Activated CD4-positive, alpha-beta memory T cell treated with anti-CD3 and anti-CD28 coated beads for 36 hours (primary cell): ENCODE measurements at places on chromosomes 4 and X.

- H3K27ac ChIP-seq, result no peak overlapping the region
- H3K4me3 ChIP-seq, result no peak overlapping the region
- H3K4me1 ChIP-seq, result no peaks in the 10 kb centered on the region
- H3K27me3 ChIP-seq, result peaks cover 13% of the 10 kb centered on the region
Observed at GRCh38 chr4:86521373-86521969, 72.6 kb upstream of the PTPN13 start.

DNA sequence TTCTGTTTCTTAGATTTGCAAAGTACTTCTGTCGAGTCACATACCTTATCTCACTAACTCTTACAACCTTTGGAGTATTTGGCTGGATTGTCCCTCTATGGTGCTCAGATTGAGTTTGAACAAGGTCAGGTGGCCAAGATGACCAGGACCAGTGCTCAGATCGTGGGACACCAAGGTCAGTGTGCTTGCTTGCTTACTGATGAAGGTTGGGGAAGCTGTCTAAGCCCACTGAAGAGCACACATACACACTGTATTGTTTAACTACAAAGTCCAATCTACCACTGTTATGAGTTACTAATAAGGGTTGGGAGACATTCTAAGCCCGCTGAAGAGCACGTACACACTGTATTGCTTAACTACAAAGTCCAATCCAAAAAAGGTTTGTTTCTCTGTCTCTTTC lies 53.7 kb downstream of the TAB3 start:
- H3K4me3 ChIP-seq, result no peak overlapping the region
- peaks cover 17% of the 10 kb centered on the region for H3K4me1 ChIP-seq
- peaks cover 15% of the 10 kb centered on the region for H3K36me3 ChIP-seq
- no peaks in the 10 kb centered on the region for H3K27me3 ChIP-seq

- H3K27me3 ChIP-seq, result peaks cover 45% of the 10 kb centered on the region
- no peaks in the 10 kb centered on the region for H3K36me3 ChIP-seq
- no peak overlapping the region for H3K27ac ChIP-seq
- H3K4me1 ChIP-seq, result peaks cover 13% of the 10 kb centered on the region
- no peak overlapping the region for H3K4me3 ChIP-seq
- DNase-seq, result no peak
Observed at GRCh38 chr4:74930162-74930561, 2.8 kb upstream of the PARM1 start.

- H3K27me3 ChIP-seq, result no peaks in the 10 kb centered on the region
- H3K4me1 ChIP-seq, result no peaks in the 10 kb centered on the region
- no peak for DNase-seq
- no peak overlapping the region for H3K4me3 ChIP-seq
- H3K36me3 ChIP-seq, result no peaks in the 10 kb centered on the region
Observed at GRCh38 chrX:115030625-115031024, 13.2 kb upstream of the IL13RA2 start.

GRCh38 chr4:17400686-17401085 lies 111.2 kb downstream of the QDPR start:
- no peak for DNase-seq
- no peaks in the 10 kb centered on the region for H3K36me3 ChIP-seq
- H3K27ac ChIP-seq, result no peak overlapping the region
- peaks cover 1% of the 10 kb centered on the region for H3K27me3 ChIP-seq
- no peak overlapping the region for H3K4me3 ChIP-seq
- H3K4me1 ChIP-seq, result no peaks in the 10 kb centered on the region

- H3K4me1 ChIP-seq, result peaks cover 2% of the 10 kb centered on the region
- H3K27ac ChIP-seq, result no peak overlapping the region
- peak; percentile 36 for DNase-seq
- H3K4me3 ChIP-seq, result no peak overlapping the region
- peaks cover 15% of the 10 kb centered on the region for H3K27me3 ChIP-seq
Observed at GRCh38 chr4:10554694-10555093, 97.5 kb upstream of the ZNF518B start.

- H3K27ac ChIP-seq, result no peak overlapping the region
- DNase-seq, result no peak
- H3K4me3 ChIP-seq, result no peak overlapping the region
Observed at GRCh38 chr4:530017-530781, 31.2 kb downstream of the PIGG start.

DNA sequence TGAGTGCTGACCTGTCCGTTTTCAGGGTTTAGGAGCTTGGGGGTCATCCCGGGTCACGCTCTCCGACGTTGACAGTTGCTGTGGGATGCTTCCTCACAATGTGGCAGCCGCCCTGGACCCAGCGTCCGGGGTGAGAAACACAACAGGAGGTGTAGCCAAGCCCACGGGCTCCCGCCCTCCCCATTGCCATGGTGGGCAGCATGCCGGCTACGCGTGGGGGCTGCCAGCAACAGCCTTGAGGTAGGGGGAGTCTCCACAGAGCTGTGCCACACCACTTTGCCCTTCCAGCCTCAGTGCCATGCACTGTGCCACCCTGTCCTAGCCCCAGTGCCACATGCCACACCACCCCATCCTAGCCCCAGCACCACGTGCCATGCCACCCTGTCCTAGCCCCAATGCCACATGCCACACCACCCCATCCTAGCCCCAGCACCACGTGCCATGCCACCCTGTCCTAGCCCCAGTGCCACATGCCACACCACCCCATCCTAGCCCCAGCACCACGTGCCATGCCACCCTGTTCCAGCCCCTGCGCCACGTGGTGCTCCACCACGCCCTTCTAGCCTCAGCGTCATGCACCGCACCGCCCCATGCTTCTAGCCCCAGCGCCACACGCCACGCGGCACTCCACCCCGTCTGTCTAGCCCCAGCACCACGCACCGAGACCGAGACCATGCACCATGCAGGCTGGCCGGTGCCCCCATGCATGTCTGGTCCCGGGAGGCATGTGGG lies 8.5 kb upstream of the HGFAC start:
- no peak for DNase-seq
- H3K27me3 ChIP-seq, result no peaks in the 10 kb centered on the region
- no peak overlapping the region for H3K4me3 ChIP-seq
- H3K36me3 ChIP-seq, result no peaks in the 10 kb centered on the region

GRCh38 chr4:67546004-67546356 lies 677 bp upstream of the CENPC start:
- H3K4me1 ChIP-seq, result peaks cover 35% of the 10 kb centered on the region
- peak overlapping the region; percentile 88 for H3K4me3 ChIP-seq
- no peaks in the 10 kb centered on the region for H3K27me3 ChIP-seq
- no peak for DNase-seq

GRCh38 chrX:38923451-38923969 lies 122.3 kb downstream of the MID1IP1 start:
- H3K4me3 ChIP-seq, result no peak overlapping the region
- no peaks in the 10 kb centered on the region for H3K36me3 ChIP-seq
- no peaks in the 10 kb centered on the region for H3K27me3 ChIP-seq

DNA sequence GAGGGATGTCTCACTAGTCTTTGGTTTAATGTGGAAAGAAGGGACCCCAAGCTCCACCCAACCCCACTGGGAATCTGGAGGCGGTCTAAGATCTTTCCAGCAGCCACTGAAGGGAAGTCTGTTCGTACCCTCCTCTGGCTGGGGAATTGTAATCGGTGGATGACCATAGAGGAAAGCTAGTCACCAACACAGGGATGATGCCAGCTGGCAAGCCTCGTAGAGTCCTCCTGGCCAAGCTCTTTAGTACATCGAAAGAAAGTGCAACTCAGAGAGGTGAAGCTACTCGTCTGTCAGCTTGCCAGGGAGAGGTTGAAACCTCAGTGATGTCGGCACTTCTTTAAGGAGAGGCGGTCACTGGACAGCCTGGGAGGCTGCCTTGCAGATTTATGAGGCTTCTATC lies 58.7 kb downstream of the MAMLD1 start:
- no peak overlapping the region for H3K4me3 ChIP-seq
- no peaks in the 10 kb centered on the region for H3K4me1 ChIP-seq
- DNase-seq, result no peak
- H3K27ac ChIP-seq, result no peak overlapping the region
- H3K36me3 ChIP-seq, result no peaks in the 10 kb centered on the region

DNA sequence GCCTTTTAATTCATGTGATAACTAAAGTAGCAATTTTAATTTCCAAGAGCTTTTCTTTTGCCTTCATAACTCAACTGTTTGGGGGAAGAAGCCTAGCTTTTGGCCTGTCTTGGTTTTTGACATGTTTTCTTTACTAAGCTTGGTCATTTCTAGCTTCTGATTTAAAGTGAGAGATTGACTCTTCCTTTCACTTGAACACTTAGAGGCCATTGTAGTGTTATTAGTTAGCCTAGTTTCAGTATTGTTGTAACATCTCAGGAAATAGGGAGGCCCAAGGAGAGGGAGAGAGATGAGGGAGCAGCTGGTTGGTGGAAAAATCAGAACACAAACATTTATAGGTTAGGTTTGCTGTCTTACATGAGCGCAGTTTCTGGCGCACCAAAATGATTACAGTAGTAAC lies 44.8 kb downstream of the DCLK2 start:
- DNase-seq, result no peak
- H3K27me3 ChIP-seq, result peaks cover 5% of the 10 kb centered on the region
- H3K4me3 ChIP-seq, result no peak overlapping the region
- H3K27ac ChIP-seq, result no peak overlapping the region
- no peaks in the 10 kb centered on the region for H3K36me3 ChIP-seq
